Osteocyte (in vitro differentiated cells): ENCODE measurements at places on chromosomes 2 and 18. TPM values are rescaled to one million over a fixed set of nuclear protein-coding genes. Genes with fewer than 3 reads are reported as not detected.

GRCh38 chr2:156157670-156158069 is 174.9 kb downstream of the NR4A2 start:
- no peak for DNase-seq
- H3K4me1 ChIP-seq, result no peaks in the 10 kb centered on the region
- H3K36me3 ChIP-seq, result no peaks in the 10 kb centered on the region
- H3K27ac ChIP-seq, result no peak overlapping the region
- peaks cover 7% of the 10 kb centered on the region for H3K27me3 ChIP-seq
- no peak overlapping the region for H3K4me3 ChIP-seq

- peak; percentile 65 for DNase-seq
- peaks cover 1% of the 10 kb centered on the region for H3K4me1 ChIP-seq
- H3K27me3 ChIP-seq, result peaks cover 10% of the 10 kb centered on the region
- H3K36me3 ChIP-seq, result peaks cover 6% of the 10 kb centered on the region
- H3K4me3 ChIP-seq, result no peak overlapping the region
Measured at GRCh38 chr18:79672490-79673276, 6.9 kb upstream of the CTDP1 start.

DNA sequence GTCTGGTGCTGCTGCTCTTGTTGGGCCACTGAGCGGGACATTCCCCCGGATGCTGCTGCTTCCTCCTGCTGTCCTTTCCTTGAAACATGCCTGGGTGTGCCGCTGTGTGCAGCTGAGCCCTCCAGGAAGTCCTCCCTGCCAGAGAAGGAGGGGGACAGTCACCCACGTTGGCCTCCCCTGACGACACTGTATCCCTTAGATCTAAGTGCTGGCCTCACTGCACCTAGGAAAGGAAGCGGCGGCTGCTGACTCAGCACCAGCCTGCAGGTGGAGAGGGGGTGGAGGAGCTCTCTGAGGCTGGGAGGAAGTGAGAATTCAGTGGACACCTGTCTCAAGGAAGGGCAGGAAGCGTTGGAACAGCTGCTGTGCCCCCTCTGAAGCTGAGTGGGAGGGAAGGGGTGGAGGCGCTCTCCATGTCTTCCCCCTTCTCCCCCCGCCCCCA is 239.8 kb downstream of the HAUS1 start:
- H3K27ac ChIP-seq, result no peak overlapping the region
- DNase-seq, result no peak
- H3K4me1 ChIP-seq, result no peaks in the 10 kb centered on the region
- H3K36me3 ChIP-seq, result no peaks in the 10 kb centered on the region
- H3K4me3 ChIP-seq, result no peak overlapping the region

GRCh38 chr2:191345788-191346187 is 100.6 kb downstream of the MYO1B start:
- no peak overlapping the region for H3K4me3 ChIP-seq
- H3K27me3 ChIP-seq, result no peaks in the 10 kb centered on the region
- no peak for DNase-seq
- peaks cover 35% of the 10 kb centered on the region for H3K4me1 ChIP-seq
- peaks cover 44% of the 10 kb centered on the region for H3K36me3 ChIP-seq

- no peaks in the 10 kb centered on the region for H3K36me3 ChIP-seq
- no peak for DNase-seq
- no peaks in the 10 kb centered on the region for H3K27me3 ChIP-seq
- H3K4me1 ChIP-seq, result no peaks in the 10 kb centered on the region
- H3K27ac ChIP-seq, result no peak overlapping the region
Measured at GRCh38 chr2:235244255-235245220, 249.3 kb upstream of the AGAP1 start.

- H3K27ac ChIP-seq, result no peak overlapping the region
- peaks cover 3% of the 10 kb centered on the region for H3K36me3 ChIP-seq
- H3K4me3 ChIP-seq, result no peak overlapping the region
- H3K4me1 ChIP-seq, result peaks cover 5% of the 10 kb centered on the region
- no peak for DNase-seq
Measured at GRCh38 chr2:181130686-181131085, 150.3 kb downstream of the UBE2E3 start.

Gene TMEM247
- total RNA-seq, result not detected in 2 replicates

- H3K4me1 ChIP-seq, result no peaks in the 10 kb centered on the region
- H3K36me3 ChIP-seq, result no peaks in the 10 kb centered on the region
- no peak overlapping the region for H3K4me3 ChIP-seq
- no peak for DNase-seq
- no peak overlapping the region for H3K27ac ChIP-seq
- H3K27me3 ChIP-seq, result peaks cover 14% of the 10 kb centered on the region
Measured at GRCh38 chr2:25030702-25031101, 11.2 kb upstream of the EFR3B start.
